ENCODE measurements at places on chromosomes 2 and 18.

GRCh38 chr18:29879763-29880162, 1162.8 kb downstream of the DSC3 start:
- DNase-seq, result no peak

- no peak for DNase-seq
Measured at GRCh38 chr2:210844016-210844415, 287.6 kb downstream of the CPS1 start.

DNA sequence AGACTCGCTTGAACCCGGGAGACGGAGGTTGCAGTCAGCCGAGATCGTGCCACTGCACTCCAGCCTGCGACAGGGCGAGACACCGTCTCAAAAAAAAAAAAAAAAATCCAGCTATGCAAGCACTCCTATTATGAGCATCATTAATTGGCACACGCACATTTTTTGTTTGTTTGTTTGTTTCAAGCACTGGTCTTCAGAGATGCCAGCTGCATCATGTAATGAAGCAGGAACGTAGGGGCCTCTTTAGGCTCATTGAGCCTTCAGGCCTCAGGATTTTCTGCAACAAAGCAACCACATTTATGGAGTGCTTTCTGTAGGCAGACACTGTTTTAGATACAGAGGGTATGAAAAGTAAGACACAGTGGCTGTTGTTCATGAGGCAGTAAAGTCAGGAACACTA, 585.8 kb downstream of the CNTNAP5 start:
- DNase-seq, result no peak

DNA sequence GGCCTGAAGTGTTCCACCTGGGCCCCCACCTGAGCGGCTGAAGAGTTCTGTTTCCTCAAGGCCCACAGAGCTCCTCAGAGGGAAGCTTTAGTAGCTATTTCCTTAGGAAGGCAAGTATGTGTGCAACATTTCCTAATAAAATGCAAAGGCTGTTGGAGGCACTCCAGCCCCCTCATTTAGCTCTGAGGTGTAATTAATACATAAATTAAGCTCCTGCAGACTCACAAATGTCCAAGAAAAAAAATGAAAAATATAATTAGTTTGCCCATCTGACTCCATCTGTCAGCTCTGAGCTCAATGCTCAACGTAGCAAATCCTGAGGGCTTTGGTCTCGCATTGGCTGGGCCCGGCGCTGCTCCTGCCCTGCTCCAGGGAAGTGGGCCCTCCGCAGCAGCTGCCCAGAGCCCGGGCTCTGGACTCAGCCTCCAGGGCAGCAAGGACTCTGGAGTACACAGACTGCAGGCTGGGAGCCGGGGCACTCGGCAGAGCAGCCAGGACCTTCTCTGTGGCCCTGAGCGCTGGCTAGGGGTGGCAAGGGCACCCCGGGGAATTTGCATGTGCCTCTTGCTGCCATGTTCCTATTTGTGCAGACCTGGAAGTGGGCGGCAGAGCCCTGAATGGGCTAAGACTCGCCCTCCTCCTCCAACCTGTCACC, 23.4 kb upstream of the C1QL2 start:
- DNase-seq, result no peak

- no peak for DNase-seq
Measured at GRCh38 chr2:203994735-203995134, 58.2 kb downstream of the ICOS start.

All from fibroblast of mammary gland (primary cell).